ENCODE measurements at places on chromosomes 1 and 21.

GRCh38 chr1:31957701-31958674, 19.8 kb upstream of the PTP4A2 start:
- DNase-seq = no peak

DNA sequence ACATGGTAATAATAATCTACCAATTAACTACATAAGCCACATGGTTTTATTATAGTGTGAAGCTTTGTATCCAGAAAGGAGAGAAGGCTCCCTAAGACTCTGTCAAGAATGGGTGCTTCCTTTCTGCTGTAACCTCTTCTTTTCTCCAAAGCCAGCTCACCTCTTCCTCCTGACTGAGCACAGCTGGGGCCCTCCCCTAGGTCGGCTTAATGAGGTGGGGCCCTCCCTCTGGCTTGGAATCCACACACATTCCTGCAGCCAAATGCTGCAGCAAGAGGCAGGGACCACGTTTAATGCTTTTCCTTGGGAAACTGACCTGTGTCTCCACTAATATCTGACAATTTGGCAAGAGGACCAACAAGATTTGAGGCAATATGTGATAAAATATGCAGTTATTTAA, 94.8 kb downstream of the DSCAM start:
- DNase-seq = no peak

- no peak for DNase-seq
Observed at GRCh38 chr21:45404730-45405270, at the start of gene COL18A1. Gene COL18A1, plus strand, starts transcription at chr21:45405165. Its CDS starts 66 bp downstream, at chr21:45405231.

- no peak for DNase-seq
Observed at GRCh38 chr1:232059726-232060374, 433.3 kb downstream of the DISC1 start.

GRCh38 chr1:186772228-186772627, 56.5 kb upstream of the PLA2G4A start:
- no peak for DNase-seq

DNA sequence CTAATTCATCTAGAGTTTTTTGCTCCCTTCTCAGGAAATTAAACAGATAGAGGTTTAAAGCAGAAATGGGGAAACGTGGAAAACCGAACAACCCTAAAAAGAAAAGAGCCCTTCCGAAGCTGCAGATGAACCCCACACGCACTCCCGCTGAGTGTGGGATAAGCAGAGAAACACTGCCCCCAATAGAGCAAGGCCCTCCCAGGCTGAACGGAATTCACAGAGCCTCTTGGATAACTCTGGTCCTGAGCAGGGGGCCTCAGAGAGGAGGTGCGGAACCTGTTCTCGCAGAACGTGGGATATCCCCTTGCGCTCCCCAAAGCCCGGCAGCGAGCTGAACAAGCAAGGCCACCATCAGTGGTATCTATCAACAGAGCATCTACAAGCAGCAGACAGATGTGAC, 44.9 kb downstream of the SSBP3 start:
- no peak for DNase-seq

- no peak for DNase-seq
Observed at GRCh38 chr1:6476483-6476882, 10.5 kb upstream of the TNFRSF25 start.

DNA sequence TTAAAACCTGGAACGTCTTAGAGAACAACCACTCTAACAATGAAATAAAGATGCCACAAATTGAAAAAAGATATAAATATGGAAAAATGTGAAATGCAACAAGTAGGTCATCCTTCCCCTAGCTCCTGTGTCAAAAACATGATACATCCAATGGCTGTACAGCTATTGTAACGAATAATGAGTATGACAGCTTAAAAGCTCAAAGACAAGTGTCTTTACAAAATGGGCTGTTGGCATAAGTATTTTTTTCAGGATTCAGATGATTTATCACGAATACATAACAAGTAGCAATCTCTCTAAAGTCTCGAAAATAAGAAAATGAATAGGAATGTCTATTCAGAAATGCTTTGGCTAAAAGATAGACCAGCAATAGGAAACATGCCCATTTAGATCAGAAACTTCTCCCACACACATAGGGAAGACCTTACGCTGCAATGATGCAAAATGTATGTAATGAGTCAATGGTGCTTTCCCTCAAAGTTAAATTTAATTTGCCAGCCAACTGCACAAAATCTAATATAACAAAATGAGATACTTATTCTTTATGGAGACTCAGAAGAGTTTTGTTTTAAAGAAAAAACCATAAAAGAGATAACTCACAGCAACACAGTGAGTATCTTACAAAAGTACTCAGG, 8.3 kb downstream of the TGFBR3 start:
- DNase-seq = no peak

GRCh38 chr1:192639607-192640368, 3.8 kb downstream of the RGS13 start:
- DNase-seq = peak; percentile 42

DNA sequence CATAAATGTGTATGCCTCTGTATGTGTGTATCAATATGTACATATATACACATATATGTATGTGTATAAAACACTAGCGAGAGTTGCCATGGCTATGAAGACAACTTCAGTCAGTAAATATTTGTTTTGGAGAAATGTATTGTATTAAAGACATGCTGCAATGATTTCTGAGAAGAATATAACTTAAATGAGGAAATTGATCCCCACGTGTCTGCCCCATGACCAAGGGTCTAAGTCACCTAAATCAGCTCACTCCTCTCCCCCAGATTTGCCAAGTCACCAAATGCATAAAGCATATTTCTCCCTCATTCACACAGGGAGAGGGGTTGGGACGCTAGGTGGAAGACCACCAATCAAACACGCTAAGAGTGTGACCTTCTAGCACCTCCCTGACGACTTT, 58.3 kb upstream of the LYST start:
- DNase-seq = no peak

DNA sequence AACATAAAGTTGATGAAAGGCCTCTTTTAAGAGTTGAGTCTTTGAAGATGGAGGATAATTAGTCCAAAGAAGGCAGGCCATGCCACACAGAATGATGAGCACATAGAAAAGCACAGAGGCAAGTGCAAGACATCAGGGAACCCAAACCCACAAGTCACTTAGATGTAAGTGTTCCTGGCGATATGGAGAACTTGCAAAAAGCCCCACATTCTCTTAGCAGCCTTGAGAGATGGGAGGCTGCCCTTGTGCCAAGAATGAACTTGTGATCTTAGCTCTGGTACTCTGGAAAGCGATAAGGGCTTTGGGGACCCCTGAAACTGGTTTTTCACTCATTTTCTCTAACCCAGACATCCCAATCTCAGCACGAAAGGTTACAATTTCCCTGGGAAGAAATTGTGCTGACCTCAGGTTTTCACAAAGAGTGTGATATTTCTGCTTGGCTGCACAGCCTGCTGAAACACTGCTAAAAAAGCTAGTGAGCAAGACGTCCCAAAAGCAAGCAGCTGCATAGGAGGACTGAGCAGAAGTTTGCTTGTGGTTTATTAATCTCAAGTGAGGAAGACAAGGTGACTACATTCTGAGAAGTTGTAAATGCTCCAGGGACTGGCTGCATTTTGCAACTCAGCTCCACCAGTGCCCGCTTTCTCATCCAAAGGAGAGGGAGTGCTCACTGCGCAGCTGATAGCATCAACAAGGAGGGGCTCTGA, 496.9 kb upstream of the CAMK1G start:
- DNase-seq = peak; percentile 49

- peak; percentile 72 for DNase-seq
Observed at GRCh38 chr1:61238359-61238665, 156.0 kb downstream of the NFIA start.

- DNase-seq = no peak
Observed at GRCh38 chr1:82091729-82092128, 291.0 kb downstream of the ADGRL2 start.

DNA sequence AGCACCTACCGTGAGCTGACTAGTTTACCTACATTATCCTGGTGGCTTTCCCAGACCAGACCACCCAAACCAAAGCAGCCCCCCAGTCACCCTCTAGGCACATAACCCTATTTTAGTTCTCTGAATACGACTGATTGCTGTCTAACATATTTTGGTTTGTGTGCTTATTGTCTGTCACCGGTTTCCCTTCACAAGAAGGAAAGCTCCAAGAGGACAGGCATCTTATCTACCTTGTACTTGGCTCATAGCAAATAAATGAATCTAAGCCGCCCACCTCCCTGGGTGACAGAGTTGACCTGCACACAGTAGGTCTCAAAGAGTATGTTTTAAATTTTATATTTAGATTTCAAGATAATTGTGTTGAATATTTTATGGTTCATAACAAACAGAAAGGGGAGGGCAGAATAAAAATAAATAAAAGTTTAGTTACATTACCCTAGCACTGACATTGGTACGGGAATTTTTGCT, 904 bp upstream of the PRDX6 start:
- no peak for DNase-seq

DNA sequence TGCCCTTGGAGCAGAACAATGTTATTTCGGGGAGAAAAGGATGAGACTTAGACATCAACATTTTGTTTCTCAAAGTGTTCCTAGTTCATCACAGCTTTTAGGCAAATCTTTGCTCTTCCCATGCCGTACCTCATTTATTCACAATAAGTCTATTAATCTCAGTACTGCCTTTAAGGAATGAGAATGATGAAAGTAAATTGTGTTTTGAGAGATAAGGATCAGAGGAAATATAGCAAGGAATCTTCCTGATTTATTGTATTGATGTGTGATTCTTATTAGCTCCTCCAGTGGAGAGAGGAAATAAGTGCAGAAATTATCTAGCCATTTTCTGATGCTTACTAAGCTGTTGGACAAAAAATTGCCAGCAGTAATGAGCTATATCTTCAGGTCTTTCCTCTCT, 2.0 kb downstream of the POLR3C start:
- peak; percentile 1 for DNase-seq

DNA sequence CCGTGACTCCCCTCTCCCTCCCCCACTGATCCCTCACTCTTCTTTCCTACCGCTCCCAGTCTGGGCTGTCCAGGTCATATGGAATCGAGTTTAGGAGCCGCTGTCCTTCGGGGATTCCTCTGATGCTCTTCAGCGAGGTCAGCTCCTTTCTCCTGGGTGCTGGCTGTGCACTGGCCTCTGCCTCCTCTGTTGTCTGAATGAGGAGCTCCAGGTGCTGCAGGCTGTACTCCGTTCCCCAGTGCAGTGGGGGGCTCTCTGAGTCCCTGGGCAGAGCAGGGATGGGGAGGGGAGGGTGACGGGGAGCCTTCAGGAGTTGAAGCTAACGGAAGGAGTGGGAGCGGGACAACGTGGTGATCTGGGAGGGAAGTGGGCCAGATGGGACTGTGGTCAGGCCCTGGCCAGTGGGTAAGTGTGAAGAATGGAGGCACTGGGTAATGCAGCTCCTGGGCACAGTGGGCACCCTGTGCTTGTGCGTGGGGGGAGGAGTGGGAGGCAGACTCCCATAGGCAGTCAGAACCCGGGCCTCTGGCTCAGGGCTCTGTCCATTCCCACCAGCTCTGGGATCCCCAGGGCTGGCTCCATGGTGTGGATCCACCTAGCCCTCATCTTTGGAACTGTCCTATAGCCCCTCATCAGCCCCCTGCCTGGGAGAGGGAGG, 59.5 kb upstream of the TLR5 start:
- no peak for DNase-seq

- no peak for DNase-seq
Observed at GRCh38 chr1:171279678-171280077, 31.4 kb downstream of the FMO1 start.

DNA sequence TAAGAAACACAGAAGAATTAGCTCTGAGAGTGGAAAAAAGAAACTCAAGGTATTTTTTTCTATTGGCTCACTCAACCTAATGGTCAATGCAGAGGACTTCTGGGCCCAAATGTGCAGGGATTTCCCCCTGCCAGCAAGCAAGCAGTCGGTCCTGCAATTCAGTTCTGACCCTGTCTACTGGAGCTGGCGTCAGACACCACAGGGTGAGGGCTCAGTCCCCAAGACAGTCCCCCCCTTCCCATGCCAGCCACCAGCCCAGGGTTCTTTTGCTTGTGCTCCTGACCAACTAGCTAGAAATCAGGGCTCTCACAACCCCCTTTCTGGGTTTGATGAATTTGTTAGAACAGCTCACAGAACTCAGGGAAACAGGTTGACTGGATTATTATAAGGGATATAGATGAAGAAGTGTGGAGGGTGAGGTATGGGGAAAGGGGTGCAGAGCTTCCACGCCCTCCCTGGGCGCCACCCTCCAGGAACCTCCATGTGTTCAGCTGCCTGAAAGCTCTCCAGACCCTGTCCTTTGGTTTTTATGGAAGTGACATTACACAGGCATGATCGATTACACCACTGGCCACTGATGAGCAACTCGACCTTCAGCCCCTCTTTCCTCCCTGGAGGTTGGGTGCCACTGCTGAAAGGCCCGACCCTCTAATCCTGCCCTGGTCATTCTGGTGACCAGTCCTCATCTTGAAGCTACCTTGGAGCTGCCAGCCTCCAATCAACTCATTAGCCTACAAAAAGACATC, 22.5 kb upstream of the PWP2 start:
- DNase-seq = no peak

DNA sequence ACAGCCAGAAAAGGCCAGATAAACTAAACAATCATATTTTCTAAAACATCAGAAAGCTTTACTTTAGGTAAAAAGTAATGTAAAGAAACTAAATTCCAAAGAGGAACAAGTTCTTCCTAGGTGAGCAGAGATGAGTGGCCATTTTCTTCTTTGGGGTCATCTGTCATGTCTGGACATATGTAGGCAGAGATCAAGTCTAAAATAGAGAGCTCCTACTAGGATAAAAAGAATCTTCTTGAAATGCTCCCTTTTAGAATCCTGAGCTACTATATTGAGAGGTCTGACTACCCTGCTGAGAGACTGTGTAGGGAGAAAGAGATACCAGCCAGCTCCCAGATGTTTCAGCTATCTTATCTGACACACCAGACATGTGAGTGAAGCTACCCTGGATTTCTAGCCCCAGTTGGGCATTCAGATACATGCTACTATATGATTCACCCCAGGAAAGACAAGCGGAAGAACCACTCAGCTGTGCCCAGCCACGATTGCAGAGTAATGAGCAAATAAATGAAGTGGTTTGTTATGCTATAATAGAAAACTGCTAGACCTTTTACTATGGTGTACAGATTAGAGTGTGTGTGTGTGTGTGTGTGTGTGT, 80.1 kb downstream of the TTLL7 start:
- no peak for DNase-seq

DNA sequence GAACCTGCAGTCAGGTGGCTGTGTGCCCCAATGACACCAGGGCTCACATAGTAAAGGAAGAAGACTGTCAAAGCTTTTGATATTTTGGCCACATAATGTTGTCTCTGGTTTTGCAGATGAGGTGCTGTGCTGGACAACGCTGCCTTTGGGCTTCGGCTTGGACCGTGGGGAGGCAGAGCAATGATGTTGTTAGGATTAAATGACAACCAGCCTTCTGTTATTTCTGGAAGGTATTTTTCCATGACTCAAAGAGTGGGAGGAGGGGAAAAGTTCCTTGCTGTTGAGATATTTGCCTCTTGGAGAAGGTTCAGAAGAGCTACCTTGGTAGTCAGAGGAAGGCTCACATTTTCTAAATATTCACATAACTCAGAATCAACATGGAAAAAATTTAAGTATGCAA, 187.3 kb upstream of the GALNT2 start:
- DNase-seq = peak; percentile 34

GRCh38 chr1:77847621-77848080, 40.8 kb upstream of the NEXN start:
- DNase-seq = no peak

GRCh38 chr1:22449636-22450035, 2.0 kb upstream of the ZBTB40 start:
- no peak for DNase-seq

Measured in kidney glomerular epithelial cell (primary cell).